Activated B cell treated with CpG ODN at 0.5 μM for 24 hours (primary cell): ENCODE measurements at places on chromosomes 3 and 15.

- H3K4me3 ChIP-seq = no peak overlapping the region
- no peaks in the 10 kb centered on the region for H3K27me3 ChIP-seq
- DNase-seq = no peak
- H3K27ac ChIP-seq = no peak overlapping the region
These were observed 193.2 kb upstream of the ZNF385D start for GRCh38 chr3:21944251-21944650.

DNA sequence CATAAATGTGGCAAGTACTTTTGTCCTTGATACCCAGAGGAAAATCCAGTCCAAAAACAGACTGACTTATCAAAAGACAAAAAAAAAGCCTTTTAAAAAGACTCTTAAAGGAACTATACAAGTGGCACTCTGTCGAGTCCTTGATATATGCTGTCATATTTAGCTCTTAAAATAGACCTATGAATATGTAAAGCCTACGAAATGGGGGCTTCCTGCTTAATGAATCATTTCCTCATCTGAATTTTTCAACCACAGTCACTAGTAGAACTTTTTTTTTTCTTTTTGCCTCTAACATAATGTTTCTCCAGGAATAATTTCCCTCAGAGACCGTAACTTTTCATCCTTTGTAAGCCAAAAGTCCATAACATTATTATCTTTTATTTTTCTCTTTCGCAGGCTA lies 95.8 kb downstream of the P3H2 start:
- no peak overlapping the region for H3K4me3 ChIP-seq
- peaks cover 6% of the 10 kb centered on the region for H3K27me3 ChIP-seq
- no peaks in the 10 kb centered on the region for H3K36me3 ChIP-seq

DNA sequence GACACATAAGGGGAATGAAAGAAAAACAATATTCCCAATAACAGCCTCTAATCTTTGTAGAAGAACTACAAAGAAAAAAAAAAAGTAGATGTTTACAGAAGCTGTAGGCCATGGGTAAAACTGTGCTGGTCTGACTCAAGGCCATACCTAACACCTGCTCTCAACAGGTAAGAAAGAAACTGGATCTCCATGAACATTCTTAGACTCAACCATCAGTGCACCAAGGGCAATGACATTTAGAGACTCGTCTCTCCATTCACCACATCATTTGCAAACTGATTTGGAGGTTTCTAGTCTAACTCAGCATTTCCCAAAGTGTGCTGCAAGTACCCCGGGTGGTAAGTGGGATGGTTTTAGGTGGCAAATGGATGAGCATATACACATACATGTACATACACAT lies 164.2 kb downstream of the FOXP1 start:
- H3K4me1 ChIP-seq = peaks cover 96% of the 10 kb centered on the region
- DNase-seq = no peak
- H3K27ac ChIP-seq = peak overlapping the region; percentile 80
- no peaks in the 10 kb centered on the region for H3K36me3 ChIP-seq
- H3K4me3 ChIP-seq = no peak overlapping the region
- H3K27me3 ChIP-seq = no peaks in the 10 kb centered on the region

- no peak for DNase-seq
- H3K4me1 ChIP-seq = no peaks in the 10 kb centered on the region
- no peak overlapping the region for H3K4me3 ChIP-seq
- H3K27me3 ChIP-seq = peaks cover 15% of the 10 kb centered on the region
- H3K36me3 ChIP-seq = no peaks in the 10 kb centered on the region
These were observed 46.4 kb downstream of the C2CD4B start for GRCh38 chr15:62118520-62119226.

DNA sequence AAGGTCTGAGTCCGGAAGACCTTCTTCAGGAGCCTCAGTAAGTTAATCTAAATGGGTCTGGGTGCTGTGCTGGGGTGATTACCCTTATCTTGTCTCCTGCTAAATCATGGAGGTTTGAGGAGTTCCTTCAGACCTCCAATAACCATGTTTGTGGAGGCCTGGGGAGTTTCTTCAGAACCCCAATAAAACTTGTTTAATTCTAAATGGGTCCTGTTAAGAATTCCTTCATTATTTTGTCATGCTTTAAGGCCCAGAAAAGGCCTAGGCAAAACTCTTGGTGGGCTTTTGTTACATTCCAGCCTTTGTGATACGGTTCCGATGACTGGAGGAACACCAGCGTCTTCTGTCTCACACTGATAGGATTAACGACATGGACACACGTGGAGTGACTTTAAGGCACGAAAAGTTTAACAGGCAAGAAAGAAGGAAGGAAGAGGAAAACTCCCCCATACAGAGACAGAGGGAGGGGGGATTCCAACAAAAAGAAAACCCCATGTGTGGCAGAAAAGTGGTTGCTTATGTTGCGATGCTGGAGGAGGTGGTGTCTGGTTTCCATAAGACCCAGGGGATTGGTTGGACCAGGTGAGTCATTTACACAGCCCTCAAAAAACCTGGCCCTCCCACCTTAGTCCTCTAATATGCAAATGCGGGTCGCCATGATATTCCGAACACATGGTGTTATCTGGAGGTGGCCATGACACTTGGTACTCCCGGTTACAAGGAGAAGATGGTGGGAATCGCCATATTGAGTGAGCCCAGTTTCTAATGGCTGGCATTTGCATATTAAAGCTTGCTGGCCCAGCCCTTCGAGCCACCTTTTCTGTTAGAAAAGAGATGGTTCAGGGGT lies 72.6 kb upstream of the MFGE8 start:
- H3K4me1 ChIP-seq = peaks cover 9% of the 10 kb centered on the region
- H3K27me3 ChIP-seq = peaks cover 3% of the 10 kb centered on the region
- no peak overlapping the region for H3K27ac ChIP-seq
- H3K36me3 ChIP-seq = no peaks in the 10 kb centered on the region

DNA sequence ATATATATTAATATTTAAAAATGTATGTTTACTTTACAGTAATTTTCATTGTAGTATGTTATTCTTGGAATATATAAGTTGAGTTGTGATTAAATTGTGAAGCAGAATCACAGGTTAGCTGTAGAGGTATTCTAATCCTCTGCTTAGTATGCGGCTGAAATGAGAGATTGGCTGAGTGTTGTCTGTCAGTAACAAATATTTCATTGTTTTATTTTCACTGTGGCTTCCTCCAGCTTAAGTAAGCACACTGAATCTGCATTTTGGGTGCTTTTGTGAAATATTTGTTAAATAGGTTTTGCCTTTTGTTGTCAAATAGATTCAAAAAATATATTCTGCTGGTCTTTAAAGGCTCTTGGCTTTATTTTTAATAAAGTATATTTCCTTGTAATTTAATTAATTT lies 357.5 kb downstream of the CADM2 start:
- H3K4me3 ChIP-seq = no peak overlapping the region
- H3K36me3 ChIP-seq = no peaks in the 10 kb centered on the region
- DNase-seq = no peak
- H3K27me3 ChIP-seq = no peaks in the 10 kb centered on the region
- H3K27ac ChIP-seq = no peak overlapping the region

DNA sequence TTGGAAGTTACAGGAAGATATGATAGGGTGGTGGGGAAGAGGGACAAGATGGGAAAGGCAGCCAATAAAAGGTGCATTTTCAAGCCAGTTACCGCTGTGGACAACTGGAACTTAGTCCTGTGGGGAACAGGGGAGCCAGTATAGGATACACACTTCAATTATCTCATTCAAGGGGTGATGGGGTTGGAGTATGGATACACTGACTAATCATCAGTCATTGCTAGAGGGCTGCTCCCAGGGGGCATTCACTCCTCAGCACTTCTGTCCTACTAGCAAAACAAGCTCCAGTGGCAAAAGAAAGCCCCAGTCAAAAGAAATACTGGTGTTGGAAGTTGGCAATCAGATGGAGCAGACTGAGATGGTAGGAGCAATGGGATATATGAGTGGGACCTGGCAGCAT lies 183.4 kb upstream of the GADL1 start:
- H3K36me3 ChIP-seq = no peaks in the 10 kb centered on the region
- no peaks in the 10 kb centered on the region for H3K4me1 ChIP-seq
- peaks cover 1% of the 10 kb centered on the region for H3K27me3 ChIP-seq
- H3K4me3 ChIP-seq = no peak overlapping the region
- DNase-seq = no peak

DNA sequence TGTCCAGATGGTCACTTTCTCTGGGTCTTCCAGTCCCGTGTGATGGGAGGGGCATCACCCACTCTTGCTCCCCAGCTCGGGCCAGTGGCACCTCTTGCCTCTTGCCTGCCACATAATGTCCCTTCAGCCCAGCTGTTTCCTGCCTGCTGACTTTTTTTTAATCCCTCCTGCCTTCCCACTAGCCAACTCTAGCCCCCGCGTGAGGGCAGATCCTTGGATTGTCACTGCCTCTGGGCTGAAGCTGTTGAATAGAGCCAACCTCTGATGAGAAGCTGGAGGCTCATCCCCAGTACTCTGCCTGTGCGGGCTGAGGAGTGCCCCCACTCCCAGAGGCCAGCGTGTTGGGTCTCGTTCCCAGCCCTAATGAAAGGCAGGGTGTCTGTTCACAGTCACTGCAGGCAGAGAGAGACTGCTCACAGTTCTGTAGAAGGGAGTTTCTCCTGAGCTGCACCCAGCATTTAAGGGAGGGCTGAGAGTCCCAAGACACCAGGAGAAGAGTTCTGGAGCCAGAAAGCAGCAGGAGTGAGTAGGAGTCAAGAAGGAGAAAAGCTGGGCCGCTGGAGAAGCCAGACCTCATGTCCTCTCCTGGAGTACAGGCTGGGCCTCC lies 30.1 kb upstream of the TIMP4 start:
- no peak overlapping the region for H3K27ac ChIP-seq
- H3K4me3 ChIP-seq = no peak overlapping the region
- no peaks in the 10 kb centered on the region for H3K27me3 ChIP-seq
- DNase-seq = no peak
- H3K36me3 ChIP-seq = no peaks in the 10 kb centered on the region

GRCh38 chr3:83011481-83011880 lies 1250.0 kb upstream of the GBE1 start:
- no peak for DNase-seq
- no peak overlapping the region for H3K27ac ChIP-seq
- H3K4me3 ChIP-seq = no peak overlapping the region
- H3K27me3 ChIP-seq = no peaks in the 10 kb centered on the region

DNA sequence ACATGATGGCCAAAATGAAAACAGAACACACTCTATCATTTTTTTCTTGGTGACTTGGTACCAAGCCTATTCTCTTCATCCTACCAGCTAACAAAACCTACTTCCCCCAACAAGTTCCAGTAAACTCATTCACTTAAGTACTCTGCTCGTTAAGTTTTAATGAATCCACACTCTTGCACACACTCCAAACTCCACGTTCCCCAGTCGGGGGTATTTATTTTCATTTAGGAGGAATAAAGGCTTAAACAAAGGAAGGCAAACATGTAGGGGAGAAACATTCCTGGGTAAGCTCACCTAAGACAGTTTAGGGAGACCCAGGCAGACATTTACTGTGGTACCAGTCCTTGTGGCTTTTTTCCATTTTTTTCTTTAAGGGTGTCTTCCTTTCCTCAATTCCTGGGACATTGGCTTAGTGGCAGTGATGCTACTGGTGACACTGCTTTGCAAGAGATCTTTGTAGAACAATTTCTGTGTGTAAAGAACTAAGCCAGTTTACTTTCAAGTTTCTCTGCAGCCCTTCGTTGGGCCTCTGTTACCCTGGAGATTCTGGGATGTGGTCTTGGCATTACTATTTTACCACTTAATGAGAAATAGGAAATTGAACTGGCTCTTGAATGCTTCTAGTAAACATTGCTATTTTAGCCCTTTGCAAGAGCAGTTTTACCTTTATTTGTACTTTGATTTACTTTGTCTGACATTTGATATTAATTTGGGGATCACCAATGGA lies 117.3 kb upstream of the C15orf61 start:
- H3K27me3 ChIP-seq = peaks cover 7% of the 10 kb centered on the region
- H3K4me3 ChIP-seq = no peak overlapping the region
- H3K36me3 ChIP-seq = no peaks in the 10 kb centered on the region
- H3K4me1 ChIP-seq = no peaks in the 10 kb centered on the region
- H3K27ac ChIP-seq = no peak overlapping the region

DNA sequence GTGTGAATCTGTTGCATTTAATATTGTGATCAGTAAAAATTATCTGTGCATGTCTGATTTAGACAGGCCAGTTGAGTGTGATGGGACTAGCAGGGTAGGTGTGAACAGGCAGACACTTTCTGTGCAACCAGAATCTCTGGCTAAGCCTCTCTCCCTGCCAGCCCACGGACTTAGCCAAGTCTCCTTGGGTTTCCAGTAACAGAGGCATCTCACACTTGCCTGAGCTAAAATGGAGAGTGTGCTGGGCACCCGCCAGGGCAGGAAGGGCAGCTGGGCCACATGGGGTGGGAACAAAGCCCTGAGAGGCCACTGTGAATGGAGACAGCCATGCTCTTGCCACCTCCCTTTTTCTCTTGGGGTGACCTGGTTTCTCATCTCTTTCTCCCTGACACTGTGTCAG lies 12.5 kb upstream of the RPS27L start:
- no peak overlapping the region for H3K27ac ChIP-seq
- no peak for DNase-seq
- H3K36me3 ChIP-seq = no peaks in the 10 kb centered on the region
- H3K4me3 ChIP-seq = no peak overlapping the region
